ENCODE measurements at places on chromosomes 3 and 15.

GRCh38 chr3:25380222-25380739 is 47.8 kb upstream of the RARB start:
- no peak for DNase-seq

- DNase-seq, result no peak
Observed at GRCh38 chr3:131406274-131406673, 24.7 kb downstream of the NUDT16 start.

GRCh38 chr3:170992854-170993253 is 33.7 kb downstream of the SLC2A2 start:
- DNase-seq, result no peak

DNA sequence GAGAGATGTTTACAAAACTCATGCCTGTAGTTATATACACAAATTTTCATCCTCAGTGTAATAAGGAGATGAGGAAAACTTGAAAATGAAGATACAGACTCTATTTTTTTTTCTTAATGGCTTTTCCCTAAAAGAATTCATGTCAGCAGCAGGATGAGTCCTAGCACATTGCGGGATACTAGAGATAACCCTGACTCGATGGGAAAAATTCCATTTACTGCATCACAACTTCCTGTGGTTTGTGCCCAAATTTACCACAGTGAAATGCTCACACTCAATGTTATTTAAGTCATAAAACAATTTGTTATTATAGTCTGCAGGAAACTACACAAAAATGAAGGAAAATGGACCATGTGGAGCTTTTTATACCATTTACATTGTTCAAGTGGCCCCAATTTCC is 581.9 kb upstream of the ZNF717 start:
- no peak for DNase-seq

- DNase-seq, result no peak
Observed at GRCh38 chr3:129548104-129548965, 5.4 kb downstream of the H1-8 start.

GRCh38 chr3:64827431-64827830 is 139.6 kb upstream of the ADAMTS9 start:
- DNase-seq, result no peak

DNA sequence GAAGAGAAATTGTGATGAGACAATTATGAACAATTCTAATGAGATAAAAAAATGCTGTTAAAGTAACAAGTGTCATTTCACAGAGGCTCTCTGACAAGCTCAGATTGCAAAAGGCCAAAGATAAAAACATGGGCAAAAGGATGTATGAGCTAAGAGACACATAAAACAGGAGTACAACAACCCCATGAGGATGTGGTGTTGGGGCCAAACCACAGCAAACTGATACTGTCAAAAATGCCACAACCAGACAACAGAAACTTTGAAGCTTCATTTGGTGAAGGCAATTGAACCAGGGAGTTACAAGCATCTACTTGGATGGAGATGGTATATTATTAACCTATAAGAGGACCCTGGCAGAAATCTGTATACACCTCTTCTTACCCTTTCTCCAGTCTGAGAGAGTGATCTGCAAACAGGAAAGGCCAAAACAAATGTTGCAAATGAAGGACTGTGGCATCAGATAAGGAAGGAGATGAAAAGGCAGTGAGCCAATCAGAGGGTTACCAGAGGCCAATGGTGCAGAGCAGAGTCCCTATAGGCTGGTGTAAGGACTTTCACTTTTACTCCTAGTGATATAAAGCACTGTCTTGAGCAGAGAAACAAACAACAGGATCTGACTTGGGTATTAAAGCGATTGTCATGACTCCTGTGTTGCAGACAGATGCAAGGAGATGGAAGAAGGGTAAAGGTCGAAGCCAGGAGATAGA is 659.0 kb downstream of the NTRK3 start:
- no peak for DNase-seq

DNA sequence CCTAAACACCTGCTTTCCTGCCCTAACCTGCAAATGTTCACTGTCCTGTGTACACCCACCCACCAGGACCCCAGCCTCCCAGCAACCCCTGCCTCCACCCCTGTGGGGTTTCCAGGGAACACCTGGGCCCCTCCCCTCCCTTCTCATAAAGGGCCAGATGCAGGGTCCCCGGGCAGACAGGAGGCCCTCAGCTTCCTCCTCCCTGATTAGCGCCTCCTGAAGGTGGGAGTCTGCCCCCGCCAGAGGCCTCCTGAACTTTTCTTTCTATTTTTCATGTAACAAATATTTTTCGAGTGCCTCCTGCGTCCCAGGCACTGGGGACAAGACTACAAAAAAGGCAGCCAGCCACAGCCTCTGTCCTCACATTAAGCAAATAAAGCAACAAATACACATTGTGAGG is 135.4 kb upstream of the LINGO1 start:
- DNase-seq, result no peak

GRCh38 chr15:70257573-70258248 is 160.0 kb upstream of the TLE3 start:
- DNase-seq, result no peak

- no peak for DNase-seq
Observed at GRCh38 chr3:64222501-64223111, 2.7 kb downstream of the PRICKLE2 start.

DNA sequence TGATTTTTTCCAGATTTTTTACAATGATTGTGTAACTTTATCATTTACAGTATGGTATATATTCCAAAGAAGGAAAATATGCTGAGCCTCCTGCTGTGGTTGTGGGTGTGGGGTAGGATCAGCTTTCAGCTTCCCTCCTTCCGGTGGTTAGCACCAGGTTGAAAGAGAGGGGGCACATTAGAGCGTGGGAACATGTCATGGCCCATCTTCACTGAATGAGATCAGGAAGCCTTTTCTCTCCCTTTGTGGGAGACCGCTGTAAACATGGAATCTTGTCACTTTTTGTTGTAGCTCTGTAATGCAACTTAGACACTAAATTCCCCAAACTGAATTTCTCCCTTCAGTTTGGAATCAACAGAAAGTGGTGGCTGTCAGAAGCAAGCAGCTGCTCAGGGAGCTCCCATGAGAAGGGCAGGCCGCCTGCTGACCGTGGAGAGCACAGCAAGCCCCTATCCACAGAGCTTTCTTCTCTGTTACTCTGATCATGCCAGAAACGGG is 86.7 kb upstream of the LIMD1 start:
- DNase-seq, result no peak

DNA sequence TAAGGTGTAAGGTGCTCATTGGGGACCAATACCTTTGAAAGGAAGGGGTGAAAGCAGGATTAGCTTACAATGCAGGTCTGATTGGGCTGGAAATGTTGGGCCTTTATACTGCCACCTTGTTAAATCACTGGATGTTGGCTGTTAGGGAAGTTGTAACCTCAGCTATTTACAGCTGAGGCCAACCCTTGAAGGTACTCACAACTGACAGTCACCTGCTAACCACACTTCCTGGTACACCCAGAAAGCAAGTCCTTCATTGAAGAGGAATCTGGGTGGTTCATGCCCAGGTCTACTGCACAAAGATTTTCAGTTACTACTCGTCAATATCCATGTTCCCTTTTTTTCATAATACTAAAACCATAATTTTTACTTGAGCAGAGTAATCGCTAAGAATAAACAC is 65.4 kb upstream of the CLDN18 start:
- no peak for DNase-seq

DNA sequence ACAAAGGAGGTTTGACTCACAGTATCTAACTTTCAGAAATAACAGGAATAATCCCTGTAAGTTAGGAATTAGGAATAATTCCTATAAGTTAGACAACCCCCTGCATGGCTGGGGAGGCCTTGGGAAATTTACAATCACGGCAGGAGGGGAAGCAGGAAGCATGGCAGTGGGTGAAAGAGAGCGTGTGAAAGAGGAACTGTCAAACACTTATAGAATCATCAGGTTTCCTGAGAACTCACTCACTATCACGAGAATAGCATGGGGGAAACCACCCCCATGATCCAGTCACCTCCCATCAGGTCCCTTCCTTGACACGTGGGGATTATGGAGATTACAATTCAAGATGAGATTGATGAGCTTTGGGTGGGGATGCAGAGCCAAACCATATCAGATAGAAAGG is 385.5 kb downstream of the IL20RB start:
- DNase-seq, result no peak

- DNase-seq, result no peak
Observed at GRCh38 chr3:43104660-43105595, 951 bp downstream of the POMGNT2 start.

DNA sequence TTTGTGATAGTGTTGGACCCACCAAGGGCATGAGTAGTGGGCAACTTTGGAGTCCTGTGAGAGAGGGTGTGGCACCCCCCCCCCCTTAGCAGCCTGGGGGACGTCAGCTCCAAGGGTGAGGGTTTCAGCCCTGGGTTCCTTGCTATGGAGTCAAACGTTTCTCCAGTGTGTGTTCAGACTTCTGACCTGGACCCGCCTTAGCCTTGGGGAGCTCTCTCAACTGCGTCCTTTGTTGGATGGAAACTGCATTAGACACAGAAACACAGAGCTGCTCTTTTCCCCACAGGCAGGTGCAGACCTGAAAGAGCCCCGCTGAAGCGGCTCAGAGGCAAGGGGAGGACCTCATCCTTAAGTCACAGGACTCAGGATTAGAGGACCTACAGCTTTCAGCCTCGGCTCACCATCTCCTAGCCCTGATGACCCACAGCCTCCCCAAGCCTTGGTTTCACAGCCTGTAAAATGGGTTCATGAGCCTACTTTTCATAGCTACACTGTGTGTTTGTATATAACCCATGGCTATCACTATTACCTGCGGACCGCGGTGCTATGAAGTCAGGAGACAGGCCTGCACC is 19.9 kb downstream of the ZNF710 start:
- DNase-seq, result no peak

DNA sequence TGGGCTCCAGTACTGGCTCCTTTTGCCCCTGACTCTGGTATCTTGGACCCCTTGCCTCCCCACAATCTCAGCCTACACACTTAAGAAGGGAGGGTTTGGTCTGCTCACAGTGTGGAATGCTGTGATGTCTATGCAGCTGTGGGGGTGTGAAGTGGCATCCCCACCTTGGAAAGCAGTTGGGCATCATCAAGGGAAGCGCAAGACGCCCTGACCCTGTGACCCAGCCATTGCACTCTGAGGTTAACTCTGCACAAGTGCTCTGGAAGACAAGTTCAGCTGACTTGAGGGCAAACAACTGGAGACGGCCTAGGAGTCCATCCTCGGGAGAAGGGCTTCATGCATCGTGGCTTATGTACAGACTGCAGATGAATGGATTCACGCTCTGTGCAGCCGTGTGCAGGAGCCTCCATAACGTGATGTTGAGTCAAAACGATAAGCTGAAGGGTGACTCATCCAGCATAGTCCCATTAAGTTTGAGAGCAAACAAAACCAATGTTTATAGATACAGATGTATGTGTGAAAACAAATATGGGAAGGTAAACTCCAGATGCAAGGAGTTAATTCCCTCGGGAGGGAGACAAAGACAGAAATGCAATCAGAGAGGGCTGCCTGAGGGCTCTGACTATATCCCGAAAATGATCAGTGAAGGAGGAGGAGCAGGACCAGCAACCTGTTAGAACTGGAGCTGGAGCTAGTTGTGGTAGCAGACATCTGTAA is 86.8 kb downstream of the LSM3 start:
- DNase-seq, result peak; percentile 15

DNA sequence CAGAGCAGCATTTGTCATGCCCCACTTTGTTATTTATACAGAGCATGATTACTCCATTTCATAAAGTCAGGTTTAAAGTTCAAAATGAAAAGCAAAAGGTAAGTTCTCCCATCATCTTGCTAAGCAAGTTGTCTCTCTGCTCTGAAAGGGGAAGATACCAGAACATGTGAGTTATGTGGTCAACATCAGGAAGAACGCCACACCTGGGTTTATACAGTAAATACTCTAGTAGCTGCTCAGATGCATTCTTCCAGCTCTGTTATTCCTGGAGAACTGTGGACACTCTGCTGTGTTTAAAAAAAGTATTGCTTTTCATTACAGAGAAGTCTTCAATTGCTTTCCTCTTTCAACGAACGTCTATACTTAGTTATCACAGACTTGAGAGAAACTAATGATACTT is 145.7 kb downstream of the PLCL2 start:
- DNase-seq, result no peak

GRCh38 chr3:133375403-133375745 is 24.5 kb upstream of the BFSP2 start:
- DNase-seq, result no peak

GRCh38 chr3:100198579-100199269 is 62.1 kb upstream of the TBC1D23 start:
- DNase-seq, result no peak

GRCh38 chr15:99442252-99442897 is 123.4 kb upstream of the MEF2A start:
- DNase-seq, result no peak

DNA sequence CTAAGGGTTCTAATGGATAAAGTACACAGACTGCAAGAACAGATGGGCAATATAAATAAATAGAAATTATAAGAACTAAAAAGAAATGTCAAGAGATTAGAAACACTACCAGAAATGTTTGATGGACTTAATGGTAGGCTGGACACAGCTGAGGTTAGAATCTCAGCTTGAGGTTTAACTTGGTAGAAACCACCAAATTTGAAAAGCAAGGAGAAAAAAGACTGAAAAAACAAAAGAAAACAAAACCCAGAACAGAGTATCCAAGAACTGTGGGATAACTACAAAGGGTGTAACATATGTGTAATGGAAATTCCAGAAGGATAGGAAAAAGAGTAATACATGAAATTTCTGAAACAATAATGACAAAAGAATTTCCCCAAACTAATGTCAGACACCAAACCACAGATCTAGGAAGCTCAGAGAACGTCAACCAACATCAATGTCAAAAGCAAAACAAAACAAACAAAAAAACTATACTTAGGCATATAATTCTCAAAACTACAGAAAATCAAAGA is 35.0 kb downstream of the RFX7 start:
- no peak for DNase-seq

- DNase-seq, result no peak
Observed at GRCh38 chr3:18898911-18899310, 249.4 kb upstream of the KCNH8 start.

DNA sequence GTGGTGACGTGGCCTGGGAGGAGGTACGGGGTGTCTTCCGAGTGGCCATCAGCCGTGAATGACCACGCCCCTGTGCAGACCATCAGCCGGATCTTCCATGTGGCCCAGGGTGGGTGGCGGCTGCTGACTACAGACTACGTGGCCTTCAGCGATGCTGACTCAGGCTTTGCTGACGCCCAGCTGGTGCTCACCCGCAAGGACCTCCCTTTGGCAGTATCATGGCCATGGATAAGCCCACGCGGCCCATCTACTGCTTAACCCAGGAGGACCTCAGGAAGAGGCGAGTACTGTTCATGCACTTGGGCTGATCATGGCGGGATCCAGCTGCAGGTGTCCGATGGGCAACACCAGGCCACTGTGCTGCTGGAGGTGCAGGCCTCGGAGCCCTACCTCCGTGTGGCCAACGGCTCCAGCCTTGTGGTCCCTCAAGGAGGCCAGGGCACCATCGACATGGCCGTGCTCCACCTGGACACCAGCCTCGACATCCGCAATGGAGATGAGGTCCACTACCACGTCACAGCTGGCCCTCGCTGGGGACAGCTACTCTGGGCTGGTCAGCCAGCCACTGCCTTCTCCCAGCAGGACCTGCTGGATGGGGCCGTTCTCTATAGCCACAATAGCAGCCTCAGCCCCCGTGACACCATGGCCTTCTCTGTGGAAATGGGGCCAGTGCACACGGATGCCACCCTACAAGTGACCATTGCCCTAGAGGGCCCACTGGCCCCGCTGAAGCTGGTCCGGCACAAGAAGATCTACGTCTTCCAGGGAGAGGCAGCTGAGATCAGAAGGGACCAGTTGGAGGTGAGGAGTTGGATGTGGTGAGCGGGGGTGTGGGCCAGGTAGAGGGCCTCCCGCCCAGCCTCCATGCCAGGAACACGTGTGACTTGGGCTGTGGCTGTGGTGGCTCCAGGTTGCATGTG is 178.4 kb downstream of the TBC1D2B start:
- DNase-seq, result no peak

GRCh38 chr15:36331531-36332275 is 247.7 kb upstream of the CDIN1 start:
- no peak for DNase-seq

Data from NCI-H1436 treated with DMSO at 0.1 percent for 48 hours (cell line).